ENCODE measurements at places on chromosomes 16 and 17. TPM values are rescaled to one million over a fixed set of nuclear protein-coding genes. Genes with fewer than 3 reads are reported as not detected.

The CES5A gene
- not detected for total RNA-seq

The VPS35L gene
- total RNA-seq, result 33.0 TPM

The SDK2 gene
- 1.6 TPM for total RNA-seq

The KRTAP4-6 gene
- total RNA-seq, result not detected

The TP53TG3 gene
- 0.66 TPM for total RNA-seq

The KRT12 gene
- total RNA-seq, result not detected
